ENCODE measurements at places on chromosomes 1 and 21.

DNA sequence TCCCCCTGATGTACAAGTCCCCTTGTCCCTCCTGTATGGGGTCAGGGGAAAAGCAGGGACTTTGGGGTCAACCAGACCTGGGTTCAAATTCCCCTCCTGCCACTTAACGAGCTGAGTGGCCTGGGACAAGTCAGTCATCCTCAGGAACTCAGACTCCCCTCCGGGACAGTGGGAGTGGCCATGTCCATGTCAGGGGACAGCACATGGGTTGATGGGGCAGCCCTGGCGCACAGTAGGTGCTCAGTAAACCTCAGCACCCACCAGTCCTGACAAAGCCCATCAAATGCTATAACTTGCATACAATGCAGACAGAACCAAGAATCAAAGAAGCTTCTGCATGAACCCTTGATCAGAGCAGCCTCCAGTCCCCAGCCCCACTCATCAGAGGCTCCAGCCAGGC lies 30.0 kb downstream of the MATN1 start:
- no peak for DNase-seq

GRCh38 chr1:194298007-194298598 lies 1111.7 kb upstream of the B3GALT2 start:
- no peak for DNase-seq

- DNase-seq = no peak
Observed at GRCh38 chr21:32099812-32100416, 178.9 kb downstream of the MIS18A start.

- peak; percentile 78 for DNase-seq
Observed at GRCh38 chr1:50368179-50369007, 54.9 kb downstream of the DMRTA2 start.

- no peak for DNase-seq
Observed at GRCh38 chr1:6675941-6676340, 25.7 kb downstream of the DNAJC11 start.

GRCh38 chr1:57157818-57158603 lies 192.2 kb upstream of the C8B start:
- no peak for DNase-seq

DNA sequence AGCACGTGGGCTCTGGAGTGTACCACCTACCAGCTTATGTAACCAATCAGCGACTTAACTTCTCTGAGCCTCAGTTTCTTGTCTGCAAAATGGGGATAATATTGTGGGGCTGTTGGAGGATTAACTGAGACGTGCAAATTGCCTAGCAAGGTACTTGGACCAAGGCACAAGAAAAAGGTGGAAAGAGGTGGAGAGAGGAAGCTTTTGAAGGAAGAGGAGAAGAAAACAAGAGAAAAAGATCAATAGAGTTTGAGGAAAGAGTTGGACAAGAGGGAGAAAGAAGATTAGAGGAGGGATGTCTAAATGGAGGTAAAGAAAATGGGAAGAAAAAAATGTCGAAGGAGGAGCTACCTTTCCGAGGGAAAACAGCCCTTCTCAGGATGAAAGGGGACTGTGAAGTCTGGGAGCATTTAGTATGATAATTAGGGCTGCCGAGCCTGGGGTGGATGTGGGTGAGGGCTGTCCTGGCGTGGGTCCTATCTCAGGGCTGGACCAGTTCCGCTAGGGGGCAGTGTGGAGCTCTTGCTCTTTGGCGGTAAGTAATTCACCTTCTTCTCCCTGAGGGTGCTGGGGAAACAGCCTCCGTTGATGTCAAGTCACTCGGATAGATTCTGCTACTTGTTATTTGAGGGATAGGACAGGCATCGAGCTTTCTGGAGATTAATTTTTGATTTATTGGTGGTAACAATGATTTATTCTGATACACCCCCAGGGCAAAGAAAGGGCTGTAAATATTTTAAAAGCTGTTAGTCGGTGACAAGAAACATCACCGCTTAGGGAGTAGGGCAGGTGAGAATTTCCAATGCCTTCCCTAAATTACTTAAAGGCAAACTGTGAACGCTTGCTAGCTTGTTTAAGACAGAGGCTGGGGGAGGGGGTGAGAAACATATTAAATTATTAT lies 79.0 kb upstream of the NFASC start:
- DNase-seq = peak; percentile 89

DNA sequence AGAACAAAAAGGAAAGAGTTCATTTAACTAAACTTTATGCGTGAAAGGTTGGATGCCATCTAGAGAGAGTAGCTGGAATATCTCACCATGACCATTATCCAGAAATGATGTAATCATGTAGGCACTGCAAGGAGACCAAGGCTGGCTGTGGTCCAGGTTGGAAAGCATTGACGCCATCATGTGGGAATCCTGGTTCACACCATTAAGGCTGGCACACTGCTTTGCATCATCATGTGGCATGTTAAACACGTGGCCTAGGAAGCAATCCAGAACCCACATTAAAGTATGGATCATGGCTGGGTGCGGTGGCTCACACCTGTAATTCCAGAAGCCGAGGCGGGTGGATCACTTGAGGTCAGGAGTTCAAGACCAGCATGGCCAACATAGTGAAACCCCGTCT lies 4.3 kb downstream of the ADAMTS1 start:
- no peak for DNase-seq

DNA sequence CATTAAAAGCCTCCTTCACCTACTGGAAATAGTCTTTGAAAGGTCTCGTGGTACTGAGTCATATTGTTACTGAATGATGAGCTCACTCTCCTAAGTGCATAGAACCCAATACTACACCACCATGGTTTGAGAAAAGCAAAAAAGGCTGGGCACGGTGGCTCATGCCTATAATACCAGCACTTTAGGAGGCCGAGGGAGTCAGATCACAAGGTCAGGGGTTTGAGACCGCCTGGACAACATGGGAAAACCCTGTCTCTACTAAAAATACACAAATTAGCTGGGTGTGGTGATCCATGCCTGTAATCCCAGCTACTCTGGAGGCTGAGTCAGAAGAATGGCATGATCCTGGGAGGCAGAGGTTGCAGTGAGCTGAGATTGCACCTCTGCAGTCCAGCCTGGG lies 3.3 kb upstream of the HNRNPCL1 start:
- DNase-seq = no peak

GRCh38 chr1:88063605-88064004 lies 620.5 kb upstream of the PKN2 start:
- no peak for DNase-seq

- no peak for DNase-seq
Observed at GRCh38 chr1:63124666-63125191, 197.6 kb upstream of the FOXD3 start.
